Umbilical cord (tissue), 2 donors: ENCODE measurements at places on chromosomes 1 and 21.

GRCh38 chr1:30300669-30301068 lies 422.7 kb downstream of the MATN1 start:
- DNase-seq, result no peak

GRCh38 chr1:2155147-2155598 lies 39.4 kb downstream of the FAAP20 start:
- DNase-seq, result no peak

GRCh38 chr1:39026866-39027507 lies 837 bp downstream of the NDUFS5 start:
- no peak for DNase-seq

DNA sequence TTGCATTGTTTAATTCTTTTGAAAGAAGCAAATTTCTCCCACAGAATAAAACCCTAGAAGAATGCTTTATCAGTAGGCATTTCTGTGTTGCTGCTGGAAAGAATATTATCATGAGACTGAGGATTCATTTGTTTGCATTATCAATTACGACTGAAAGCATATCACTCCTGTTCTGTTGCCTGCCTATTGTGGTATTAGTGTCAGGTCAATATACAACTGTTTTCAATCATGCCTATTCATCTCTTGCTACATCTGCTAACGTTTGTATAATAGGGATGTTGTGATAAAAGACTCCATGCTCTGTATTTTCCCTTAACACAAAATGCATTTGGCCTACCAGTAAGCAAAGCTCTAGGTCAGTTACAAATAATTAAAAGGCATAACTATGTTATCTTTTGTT lies 221.5 kb downstream of the PTPRC start:
- no peak for DNase-seq

- no peak for DNase-seq
These were observed 290.5 kb downstream of the AJAP1 start for GRCh38 chr1:4944911-4945310.

GRCh38 chr1:150249936-150250335 lies 7.6 kb upstream of the CA14 start:
- no peak for DNase-seq

DNA sequence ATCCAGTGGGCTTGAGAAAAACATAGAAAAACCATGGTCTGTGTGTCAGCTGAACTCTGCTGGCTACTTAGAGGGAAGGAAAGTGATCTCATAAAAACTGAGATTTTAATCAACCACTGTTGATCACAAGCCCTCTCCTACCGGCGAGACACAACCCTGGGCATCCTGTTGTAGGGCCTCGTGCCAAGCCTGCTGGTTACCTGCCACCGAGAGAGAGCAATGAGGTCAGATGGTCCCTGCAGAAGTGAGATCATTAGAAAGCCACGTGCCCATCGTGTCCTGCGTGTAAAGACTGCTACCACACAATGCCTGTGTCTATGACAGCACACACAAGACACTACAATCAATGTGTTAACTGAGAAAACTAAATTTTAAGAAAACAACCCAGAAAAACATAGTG lies 41.7 kb upstream of the GPR153 start:
- no peak for DNase-seq

DNA sequence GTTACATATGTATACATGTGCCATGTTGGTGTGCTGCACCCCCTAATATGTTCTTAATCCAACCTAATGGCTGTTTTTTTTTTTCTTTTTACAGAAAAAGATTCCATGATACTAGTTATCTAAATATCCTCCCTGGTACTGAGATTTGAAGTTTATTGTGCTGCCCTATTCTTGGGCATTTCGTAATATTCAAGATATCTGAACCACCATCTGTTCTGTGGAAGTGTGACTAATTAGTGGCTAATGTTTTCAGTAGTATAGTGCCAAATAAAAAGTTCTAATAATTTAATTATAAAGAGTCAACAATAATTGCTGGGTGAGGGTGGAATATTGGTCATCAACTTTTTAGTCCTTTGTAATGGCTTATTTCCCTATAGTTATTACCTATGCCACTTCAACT lies 217.5 kb downstream of the GABPA start:
- no peak for DNase-seq

- no peak for DNase-seq
These were observed 55.5 kb upstream of the ZC3H11B start for GRCh38 chr1:219668446-219668845.

- no peak for DNase-seq
These were observed 202.4 kb downstream of the HMCN1 start for GRCh38 chr1:185936641-185937040.

GRCh38 chr1:41401899-41402298 lies 40.7 kb downstream of the FOXO6 start:
- DNase-seq, result no peak

GRCh38 chr1:48882020-48882419 lies 105.3 kb upstream of the BEND5 start:
- no peak for DNase-seq

DNA sequence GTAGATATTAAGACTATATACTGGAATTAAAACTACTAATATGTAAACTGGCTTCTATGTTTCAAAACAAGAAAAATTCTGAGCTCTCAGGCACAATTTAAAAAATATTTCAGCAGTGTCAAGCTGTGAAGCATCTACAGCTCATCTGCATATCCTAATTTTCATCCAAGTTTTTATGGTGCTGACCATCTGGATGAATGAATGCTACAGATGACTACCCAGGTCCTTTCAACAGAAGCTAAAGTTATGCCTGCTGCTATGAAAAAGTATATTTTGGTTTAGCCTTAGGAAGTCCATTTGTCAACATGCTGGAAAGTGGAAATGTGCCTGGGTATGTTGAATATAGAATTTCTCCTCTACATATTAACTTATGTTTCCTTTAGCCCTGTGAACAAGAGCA lies 206.9 kb downstream of the NEGR1 start:
- DNase-seq, result no peak

GRCh38 chr1:100277866-100278265 lies 11.8 kb downstream of the RTCA start:
- DNase-seq, result no peak

DNA sequence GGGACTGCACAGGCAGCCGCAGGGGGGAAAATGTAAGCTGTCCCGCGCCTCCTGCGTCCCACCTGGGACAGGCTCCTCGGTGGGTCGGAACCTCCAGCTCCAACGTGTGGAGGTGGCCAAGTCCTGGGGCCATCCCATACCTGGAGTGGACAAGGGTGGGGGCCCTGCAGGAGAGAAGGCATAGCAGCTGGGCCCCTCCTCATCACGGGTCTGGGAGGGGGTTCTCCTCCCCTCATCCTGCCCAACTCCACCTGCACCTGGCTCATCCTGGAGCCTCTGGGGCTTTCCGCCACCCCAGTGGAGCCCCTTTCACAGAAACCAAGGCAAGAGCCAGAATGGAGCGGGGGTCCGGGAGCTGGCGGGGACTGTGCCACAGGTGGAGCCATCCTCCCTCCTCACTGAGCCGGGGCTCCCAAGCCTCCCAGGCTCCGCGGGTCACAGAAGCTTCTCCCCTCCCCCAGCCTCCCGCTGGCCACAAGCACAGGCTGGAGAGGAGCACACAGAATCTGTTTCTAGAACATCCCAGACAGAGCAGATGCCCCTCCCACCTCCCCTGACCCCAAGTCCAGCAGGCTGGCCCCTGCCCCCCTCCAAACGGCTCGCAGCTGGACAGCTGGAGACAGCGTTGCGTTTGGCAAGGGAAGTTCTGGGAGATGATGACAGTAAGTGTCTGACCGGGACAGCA lies 65.8 kb downstream of the MEGF6 start:
- DNase-seq, result no peak

DNA sequence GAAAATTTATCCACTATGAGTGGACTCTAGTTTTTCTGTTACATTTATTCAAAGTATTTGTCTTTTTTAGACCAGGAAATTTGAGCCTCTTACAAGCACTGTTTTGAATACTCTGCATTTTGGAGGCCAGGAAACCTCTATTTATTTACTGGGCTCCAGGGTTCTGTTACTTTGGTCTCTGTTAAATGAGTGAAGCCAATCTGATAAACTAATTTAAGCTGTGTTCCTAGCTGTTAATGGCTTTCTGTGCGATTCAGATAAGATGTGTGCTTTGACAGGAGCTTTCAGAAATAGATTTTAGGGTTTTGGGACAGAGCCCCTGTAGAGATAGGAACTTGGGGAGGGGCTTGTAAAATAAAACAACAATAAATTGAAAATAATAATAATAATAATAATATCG lies 23.9 kb downstream of the ACKR1 start:
- no peak for DNase-seq

GRCh38 chr1:238581332-238581731 lies 690.6 kb upstream of the ZP4 start:
- DNase-seq, result no peak

GRCh38 chr1:119367432-119368124 lies 1.0 kb upstream of the HAO2 start:
- DNase-seq, result peak; percentile 57

DNA sequence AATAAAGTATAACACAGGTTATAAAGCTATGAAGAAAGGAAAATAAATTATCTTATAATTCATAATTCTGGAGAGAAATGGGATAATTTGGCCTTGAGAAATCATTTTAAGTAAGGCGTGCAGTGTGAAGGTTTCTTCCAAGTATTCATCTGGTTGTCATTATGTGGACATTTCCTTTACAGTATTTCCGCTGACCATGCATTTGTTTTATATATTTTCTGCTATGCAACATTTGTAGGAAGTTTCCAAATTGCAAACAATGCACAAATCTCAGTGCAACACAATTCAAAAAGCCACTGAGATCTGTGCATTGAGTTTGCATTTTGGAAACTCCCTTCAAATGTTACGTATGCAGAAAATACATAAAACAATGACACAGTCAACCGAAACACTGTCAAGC lies 17.8 kb downstream of the ZNF670 start:
- no peak for DNase-seq

DNA sequence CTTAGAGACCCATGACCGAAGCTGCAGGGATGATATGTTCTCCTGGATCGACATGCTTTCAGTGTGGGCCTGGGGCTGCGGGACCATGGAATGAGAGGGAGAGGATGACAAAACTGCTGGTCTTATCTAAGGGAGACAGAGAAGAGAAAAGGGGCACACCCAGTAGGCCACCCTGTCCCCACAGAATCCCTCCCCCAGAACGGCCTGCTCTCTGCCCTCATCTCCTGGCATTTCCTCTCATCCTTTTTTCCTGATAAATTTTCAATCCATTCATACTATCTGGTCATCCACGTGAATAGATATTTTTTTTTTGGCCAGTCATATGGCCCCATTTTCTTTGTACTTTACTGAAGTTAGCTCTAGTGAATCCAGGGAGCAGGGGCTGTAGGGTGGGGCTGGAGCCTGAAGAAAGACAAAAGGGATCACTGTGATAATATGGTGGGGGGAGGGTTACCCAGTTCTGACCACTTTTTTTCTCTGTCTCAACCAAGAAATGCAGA lies at the start of gene PKLR:
TSS of gene PKLR (minus strand) at position 97 of the 500 bp plus-strand sequence. CDS start at position 54, 43 bp downstream.
- DNase-seq, result no peak

DNA sequence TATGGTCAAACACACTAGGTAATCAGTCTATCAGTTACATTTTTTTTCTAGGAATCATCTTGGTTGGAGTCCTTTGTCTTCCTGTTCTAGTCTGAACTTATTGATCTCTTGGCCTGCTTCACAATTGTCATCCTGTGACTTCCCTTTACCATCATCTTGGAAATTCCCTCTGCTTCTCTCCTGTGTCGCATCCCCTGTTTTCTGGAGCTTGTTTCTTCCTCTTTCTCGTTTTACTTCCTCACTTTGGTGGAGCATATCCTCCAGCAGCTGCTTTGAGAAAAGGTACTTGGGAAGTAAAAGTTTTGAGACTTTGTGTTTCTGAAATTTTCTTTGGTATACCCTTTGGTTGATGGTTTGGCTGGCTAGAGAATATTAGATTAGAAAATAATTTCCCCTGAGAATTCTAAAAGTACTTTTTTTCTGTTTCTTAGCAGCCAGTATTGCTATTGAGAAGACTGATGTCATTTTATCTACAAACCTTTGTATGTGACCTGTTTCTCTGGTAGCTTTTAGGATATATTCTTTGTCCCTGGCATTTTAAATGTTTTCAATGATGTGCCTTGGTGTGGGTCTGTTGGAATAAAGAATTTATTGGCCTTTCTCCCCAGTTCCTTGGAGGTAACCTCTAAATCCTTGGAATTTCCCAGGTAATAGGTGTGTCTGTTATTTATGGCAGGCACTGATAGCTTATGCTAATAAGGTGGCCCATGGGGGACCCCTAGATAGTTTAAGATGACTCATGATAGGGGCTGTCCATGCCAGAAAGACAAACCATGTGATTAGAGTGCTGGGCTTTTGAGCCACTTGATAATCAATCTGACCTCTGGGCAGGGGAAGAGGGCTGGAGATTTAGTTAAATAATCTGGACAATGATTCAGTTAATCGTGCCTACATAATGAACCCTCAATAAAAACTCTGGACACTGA lies 6.1 kb upstream of the MYCL start:
- DNase-seq, result no peak

GRCh38 chr1:93448292-93448982 lies 519 bp downstream of the FNBP1L start:
- peak; percentile 55 for DNase-seq

DNA sequence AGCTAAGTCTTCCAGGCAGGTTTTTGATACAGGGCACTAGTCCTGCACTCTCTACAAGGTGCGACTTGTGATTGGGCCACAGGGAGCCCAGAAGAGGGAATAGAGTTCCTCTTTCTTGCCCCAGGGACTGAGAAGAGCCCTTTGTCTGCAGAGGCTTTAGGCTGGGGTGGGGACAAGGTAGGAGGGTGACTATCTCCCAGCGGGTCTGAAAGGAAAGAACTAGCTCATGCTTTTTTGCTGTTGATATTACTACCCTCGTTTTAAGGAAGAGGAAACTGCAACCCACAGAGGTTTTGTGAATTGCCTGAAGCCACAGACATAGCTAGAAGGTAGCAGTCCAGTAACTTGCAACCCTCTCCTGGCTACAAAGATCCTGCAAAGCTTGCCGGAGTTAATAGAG lies 615.2 kb downstream of the MATN1 start:
- no peak for DNase-seq

DNA sequence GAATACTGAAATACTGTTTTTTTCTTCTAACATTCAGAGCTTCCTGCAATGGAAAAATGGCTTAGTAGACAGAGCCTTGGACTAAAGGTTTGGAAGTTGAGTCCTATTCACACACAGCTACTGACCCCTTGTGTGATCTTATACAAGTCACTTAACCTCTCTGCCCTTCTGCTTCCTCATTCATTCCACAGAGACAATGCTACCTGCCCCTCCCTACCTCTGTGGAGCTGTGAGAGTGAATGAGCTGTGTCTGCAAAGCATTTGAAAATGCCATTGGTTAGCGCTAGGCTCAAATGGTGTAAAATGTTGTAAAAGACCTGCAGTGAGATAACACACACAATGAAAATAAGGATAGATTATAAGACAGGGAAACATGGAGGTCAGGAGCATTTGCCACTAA lies 214.4 kb downstream of the BARHL2 start:
- no peak for DNase-seq

DNA sequence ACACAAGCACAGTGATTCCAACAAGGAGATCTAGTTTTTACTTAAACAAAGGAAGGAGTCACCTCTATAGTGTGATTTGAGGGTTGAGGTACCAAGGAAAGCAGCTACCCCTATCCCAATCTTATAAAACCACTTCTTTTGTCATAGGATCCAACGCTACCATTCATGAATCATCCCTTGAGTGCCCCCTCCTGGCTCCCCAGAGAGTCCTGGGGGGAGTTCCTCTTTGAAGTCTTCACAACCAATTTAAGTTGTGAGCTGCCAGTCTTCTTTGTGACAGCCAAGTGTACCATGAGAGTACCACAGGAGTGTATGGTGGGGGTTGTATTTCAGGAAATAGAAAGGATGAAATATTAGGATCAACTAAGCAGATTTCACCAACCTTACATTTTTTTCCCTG lies 39.1 kb upstream of the NHLH2 start:
- no peak for DNase-seq
